DMS 273 treated with DMSO at 0.1 percent for 48 hours (cell line): ENCODE measurements at places on chromosomes 5 and 9.

- no peak for DNase-seq
Measured at GRCh38 chr9:14294659-14295058, 19.3 kb downstream of the NFIB start.

GRCh38 chr9:100474082-100474923 lies 1.4 kb downstream of the TMEFF1 start:
- no peak for DNase-seq

DNA sequence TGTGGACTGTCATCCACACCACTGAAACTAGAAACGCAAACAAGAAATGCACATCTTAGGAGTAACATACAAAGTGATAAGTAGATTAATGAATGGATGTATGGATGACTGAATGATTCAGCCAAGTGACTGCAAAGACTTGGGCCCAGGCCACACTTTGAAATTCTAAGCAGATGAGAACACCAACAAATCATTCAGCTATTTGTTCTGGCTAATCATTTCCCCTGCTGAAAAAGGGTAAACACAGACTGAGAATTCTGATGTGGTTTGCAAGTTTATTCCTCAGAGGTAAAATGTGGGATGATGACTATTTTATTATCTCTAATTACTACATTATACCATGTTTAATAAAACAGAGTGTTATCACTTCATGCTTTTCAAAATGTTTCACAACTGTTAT lies 163.2 kb upstream of the ADAMTS16 start:
- DNase-seq, result no peak

GRCh38 chr9:77794985-77795384 lies 146.9 kb upstream of the GNA14 start:
- no peak for DNase-seq

DNA sequence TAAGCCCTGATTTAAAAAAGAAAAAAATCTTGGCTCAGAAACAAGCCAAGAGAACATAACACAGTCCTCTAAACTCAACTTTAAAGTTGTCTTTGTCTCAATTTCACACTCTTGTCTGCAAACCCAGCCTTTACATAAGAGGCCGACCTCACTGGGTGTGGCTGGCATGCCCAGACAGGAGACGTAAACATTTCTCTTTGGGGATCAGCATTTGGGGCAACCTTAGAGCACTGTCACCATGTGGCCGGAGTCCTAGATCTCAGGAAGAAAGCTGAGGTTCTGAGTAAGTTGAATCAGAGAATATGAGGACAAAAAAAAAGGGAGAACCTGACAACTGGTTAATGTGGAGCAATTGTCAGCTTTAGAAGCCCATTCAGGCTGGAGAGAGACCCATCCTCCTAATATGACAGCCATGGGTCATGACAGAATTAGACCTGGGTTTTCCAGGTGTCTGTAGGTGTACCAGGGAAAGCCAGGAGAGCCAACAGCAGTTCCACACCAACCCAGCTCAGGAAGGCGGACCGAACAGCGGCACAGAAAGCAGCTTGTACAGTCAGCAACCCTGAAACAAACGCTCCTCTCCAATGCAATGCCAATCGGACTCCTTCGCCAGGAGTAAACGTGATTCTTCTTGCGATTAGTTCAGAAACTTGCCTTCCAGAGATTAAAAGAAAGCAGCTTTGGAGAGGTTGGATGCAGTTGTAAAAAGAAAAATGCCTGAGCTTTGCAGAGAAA lies 97.9 kb upstream of the MAP3K1 start:
- no peak for DNase-seq

DNA sequence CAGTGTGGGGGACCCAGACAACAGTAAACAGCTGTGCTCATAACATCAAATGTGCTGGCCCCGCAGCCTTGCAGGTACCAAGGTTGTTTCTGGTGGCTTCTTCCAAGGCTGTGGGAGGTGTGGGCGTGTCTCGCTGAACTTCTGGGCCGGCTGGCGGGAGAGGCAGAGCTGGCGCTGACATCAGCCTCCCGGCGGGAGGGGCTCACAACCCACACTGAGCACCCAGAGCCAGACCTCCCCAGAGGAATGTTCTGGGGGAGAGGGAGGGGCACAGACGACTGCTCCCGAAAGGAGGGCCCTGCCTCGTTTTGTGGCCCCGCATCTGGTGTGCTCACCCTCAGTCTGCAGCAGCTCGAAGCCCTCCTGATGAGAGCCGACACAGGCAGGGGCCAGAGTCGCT lies 6.9 kb upstream of the SLC12A7 start:
- DNase-seq, result no peak

- no peak for DNase-seq
Measured at GRCh38 chr5:67941614-67942401, 273.7 kb upstream of the PIK3R1 start.

- DNase-seq, result no peak
Measured at GRCh38 chr9:122923947-122924346, 7.4 kb downstream of the ZBTB26 start.

DNA sequence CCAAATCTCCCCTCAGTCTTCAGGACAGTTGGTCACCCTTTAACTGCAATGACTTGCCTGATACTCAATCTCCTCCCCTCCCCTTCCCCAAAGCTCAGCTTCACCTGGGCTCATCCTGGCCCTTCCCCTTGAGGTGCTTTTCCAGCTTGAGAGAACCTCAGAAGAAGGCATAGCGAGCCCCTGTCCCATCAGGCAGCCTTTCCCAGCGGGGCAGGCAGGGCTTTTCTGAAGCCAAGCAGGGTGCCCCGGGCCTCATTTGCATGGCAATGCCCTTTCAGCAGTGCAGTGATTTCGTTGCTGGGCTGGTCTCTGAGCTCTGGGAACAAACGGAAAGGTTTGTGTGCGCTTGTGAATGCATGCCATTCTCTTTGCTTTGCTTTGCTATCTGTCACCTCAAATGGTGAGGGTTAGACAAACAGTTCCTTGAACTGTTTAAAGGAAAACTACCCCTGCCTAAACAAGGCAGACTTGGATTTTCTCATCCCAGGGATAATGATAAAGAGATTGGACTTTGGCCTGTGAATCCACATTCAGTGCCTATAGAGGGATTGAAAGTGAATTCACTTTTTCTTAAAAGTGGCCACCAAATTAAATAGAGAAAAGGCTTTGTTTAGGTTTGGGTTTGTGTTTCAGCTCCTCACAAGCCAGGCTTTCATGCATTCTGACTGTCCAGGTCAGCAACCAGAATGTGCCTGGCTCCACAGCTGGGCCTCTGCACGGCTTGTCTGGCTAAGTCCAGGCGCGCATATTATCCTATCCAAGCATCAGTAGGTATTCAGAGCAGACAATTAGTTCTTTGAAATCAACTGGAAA lies 165.3 kb downstream of the ZNF608 start:
- no peak for DNase-seq

DNA sequence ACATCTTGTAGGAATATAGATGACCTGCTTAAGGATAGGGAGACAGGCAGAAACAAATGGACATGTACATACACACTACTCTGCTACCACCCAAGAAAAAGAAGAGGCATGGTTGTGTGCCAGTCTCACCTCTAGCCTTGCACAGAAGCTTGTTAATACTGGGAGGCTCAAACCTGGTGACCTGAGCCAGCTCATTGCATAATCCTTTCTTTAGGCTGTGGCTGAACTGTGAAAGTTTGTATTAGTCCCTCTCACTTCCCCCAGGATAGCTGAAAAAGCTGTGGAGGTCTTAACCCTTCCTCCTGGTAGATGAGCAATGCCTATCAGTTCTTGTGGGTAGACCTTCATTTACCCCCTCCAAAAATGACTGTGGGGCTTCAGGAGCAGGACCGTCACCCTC lies 28.7 kb downstream of the TPD52L3 start:
- no peak for DNase-seq

GRCh38 chr5:122751293-122751782 lies 23.5 kb upstream of the SNX2 start:
- no peak for DNase-seq

GRCh38 chr5:109911731-109912130 lies 222.0 kb downstream of the MAN2A1 start:
- peak; percentile 24 for DNase-seq

GRCh38 chr9:109903515-109904138 lies 123.6 kb downstream of the PALM2AKAP2 start:
- DNase-seq, result peak; percentile 39

DNA sequence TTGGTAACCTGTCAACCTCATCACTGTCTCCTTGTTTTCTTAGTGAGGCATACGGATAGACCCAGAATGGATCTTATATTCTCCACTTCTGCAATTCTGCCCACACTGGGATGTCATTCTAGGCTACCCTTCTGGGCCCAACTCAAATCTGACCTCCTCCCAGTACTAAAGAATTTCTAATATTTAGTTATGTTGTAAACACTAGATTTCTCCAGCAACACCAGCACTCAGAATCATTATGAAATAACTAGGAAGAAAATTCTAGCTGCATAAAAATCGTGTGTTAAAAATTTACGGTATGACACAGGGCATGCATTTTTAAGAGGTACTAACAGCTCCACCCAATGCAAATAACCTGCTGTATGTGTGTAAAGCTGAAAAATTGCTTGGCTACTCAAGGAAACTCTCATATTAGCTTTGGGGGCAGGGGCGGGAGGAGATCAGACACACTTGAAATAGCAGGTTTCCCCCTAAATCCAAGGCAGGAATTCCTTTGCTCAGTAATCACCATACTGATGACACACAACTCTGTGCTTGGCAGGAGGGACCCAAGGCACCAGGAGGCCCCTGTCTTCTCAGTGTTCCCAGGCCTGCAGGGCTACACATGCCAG lies 27.3 kb downstream of the MACROH2A1 start:
- DNase-seq, result no peak

GRCh38 chr5:10232386-10232785 lies 17.3 kb downstream of the ATPSCKMT start:
- no peak for DNase-seq

- DNase-seq, result no peak
Measured at GRCh38 chr5:76406014-76406413, 2.9 kb downstream of the IQGAP2 start.

- no peak for DNase-seq
Measured at GRCh38 chr5:143054480-143054941, 284.3 kb downstream of the ARHGAP26 start.

DNA sequence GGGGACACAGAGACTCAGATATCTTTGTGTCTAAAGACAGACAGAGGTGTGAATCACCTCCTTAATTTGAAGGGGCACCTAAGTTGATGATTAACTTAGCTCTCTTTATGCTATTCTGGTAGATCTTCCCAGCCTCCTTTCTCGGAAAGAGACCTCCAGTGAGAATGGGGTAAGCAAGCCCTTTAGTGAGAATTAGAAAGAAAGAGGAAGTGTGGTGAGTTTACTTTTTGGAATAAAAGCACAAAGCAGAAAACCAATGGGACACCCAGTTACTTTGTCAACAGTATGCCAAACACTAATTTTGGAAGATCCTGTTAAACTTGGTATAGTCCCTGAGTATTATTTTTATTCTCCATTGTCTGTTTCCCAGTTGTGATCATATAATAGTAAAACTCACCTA lies 302.8 kb upstream of the RASA1 start:
- DNase-seq, result no peak

- DNase-seq, result no peak
Measured at GRCh38 chr9:131017067-131017466, 8.1 kb downstream of the LAMC3 start.

- DNase-seq, result no peak
Measured at GRCh38 chr9:124013309-124014210, 2.0 kb downstream of the LHX2 start.

GRCh38 chr9:100590481-100590880 lies 12.6 kb downstream of the CAVIN4 start:
- DNase-seq, result no peak
